ENCODE measurements at places on chromosomes 2 and 18. TPM values are rescaled to one million over a fixed set of nuclear protein-coding genes. Genes with fewer than 3 reads are reported as not detected.

DNA sequence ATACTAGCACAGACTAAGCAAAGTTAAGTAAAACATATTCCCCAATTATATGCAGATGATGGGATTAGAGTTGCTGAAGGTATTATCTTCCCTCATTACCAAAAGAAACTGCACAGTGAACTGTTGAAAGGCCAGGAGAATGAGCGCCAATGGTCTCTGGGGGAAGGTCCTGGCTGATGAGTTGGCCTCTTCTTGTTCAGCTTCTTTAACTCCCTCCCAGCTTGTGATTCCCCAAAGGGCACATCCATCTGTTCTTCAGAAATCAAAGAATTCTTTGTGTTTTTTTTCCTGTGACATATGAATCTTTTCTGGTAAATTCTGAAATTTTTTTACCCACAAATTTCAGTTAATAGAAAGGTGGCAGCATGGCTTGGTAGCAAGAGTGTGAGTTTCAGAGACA lies 667.6 kb downstream of the CNTNAP5 start:
- H3K4me3 ChIP-seq: no peak overlapping the region
- H3K4me1 ChIP-seq: no peaks in the 10 kb centered on the region
- no peaks in the 10 kb centered on the region for H3K36me3 ChIP-seq
- no peak overlapping the region for H3K27ac ChIP-seq

- peaks cover 3% of the 10 kb centered on the region for H3K36me3 ChIP-seq
- no peak for DNase-seq
- no peak overlapping the region for H3K4me3 ChIP-seq
- H3K27me3 ChIP-seq: no peaks in the 10 kb centered on the region
- peaks cover 8% of the 10 kb centered on the region for H3K4me1 ChIP-seq
These were observed 150.3 kb upstream of the DNMT3A start for GRCh38 chr2:25491966-25492532.

DNA sequence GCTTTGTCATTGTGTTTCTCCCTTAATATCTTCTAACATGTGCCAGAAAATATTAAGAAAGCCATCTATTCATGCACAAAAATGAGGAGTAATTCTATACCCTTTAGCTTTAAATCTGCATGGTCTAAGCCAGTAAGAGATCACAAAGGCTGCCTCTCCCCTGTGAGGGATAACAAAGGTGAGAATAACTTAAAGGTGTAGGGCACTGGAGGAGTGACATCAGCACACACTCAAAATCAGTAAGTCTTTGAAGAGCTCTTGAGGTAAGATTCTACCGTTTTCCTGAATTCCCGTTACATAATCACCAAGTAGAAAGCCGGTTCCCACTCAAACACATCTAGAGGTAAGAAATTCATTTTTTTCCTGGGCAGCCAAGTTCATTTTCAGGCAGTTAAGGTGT lies 123.9 kb upstream of the SULT1C3 start:
- H3K4me1 ChIP-seq: no peaks in the 10 kb centered on the region
- no peak overlapping the region for H3K27ac ChIP-seq
- no peaks in the 10 kb centered on the region for H3K27me3 ChIP-seq
- no peak overlapping the region for H3K4me3 ChIP-seq
- no peaks in the 10 kb centered on the region for H3K36me3 ChIP-seq

DNA sequence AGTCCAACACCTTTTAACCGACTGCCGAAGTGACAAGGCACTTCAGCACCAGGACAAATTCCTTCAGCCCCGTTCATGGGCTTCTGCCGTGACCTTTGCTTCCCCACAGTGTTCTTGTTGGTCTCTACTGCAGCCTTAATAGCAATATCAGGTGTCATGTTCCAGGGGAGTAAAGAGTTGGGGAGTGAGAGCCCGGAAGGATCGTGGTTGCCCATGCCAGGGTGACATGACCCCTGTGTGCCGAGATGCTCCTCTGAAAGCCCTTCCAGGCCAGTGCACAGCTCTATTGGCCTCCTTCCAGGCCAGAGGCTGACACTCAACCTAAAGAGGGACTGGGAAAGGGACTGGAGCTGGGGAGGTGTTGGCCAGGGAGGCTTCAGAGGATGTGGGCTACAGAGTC lies 279.2 kb downstream of the CYRIA start:
- H3K27ac ChIP-seq: no peak overlapping the region
- H3K4me1 ChIP-seq: no peaks in the 10 kb centered on the region
- no peaks in the 10 kb centered on the region for H3K27me3 ChIP-seq
- no peak overlapping the region for H3K4me3 ChIP-seq
- H3K36me3 ChIP-seq: no peaks in the 10 kb centered on the region

Gene GPR17
- total RNA-seq: not detected

Data from activated CD4-positive, alpha-beta T cell treated with anti-CD3 and anti-CD28 coated beads, Interleukin-2, amount 10 ng/mL, durations not matched to agents 7 days and 5 days (primary cell).